ENCODE measurements at places on chromosomes 11 and 22. TPM values are rescaled to one million over a fixed set of nuclear protein-coding genes. Genes with fewer than 3 reads are reported as not detected.

Gene NNMT
- total RNA-seq: 79.5 TPM

- peak overlapping the region; percentile 83 for H3K27ac ChIP-seq
- peak; percentile 91 for DNase-seq
- peaks cover 27% of the 10 kb centered on the region for H3K36me3 ChIP-seq
Measured at GRCh38 chr11:125180413-125181305, 16.1 kb downstream of the PKNOX2 start.

GRCh38 chr11:45161252-45162063 is 15.0 kb downstream of the PRDM11 start:
- peaks cover 48% of the 10 kb centered on the region for H3K4me1 ChIP-seq
- H3K36me3 ChIP-seq: no peaks in the 10 kb centered on the region
- no peak overlapping the region for H3K4me3 ChIP-seq
- H3K27ac ChIP-seq: no peak overlapping the region
- H3K27me3 ChIP-seq: no peaks in the 10 kb centered on the region

DNA sequence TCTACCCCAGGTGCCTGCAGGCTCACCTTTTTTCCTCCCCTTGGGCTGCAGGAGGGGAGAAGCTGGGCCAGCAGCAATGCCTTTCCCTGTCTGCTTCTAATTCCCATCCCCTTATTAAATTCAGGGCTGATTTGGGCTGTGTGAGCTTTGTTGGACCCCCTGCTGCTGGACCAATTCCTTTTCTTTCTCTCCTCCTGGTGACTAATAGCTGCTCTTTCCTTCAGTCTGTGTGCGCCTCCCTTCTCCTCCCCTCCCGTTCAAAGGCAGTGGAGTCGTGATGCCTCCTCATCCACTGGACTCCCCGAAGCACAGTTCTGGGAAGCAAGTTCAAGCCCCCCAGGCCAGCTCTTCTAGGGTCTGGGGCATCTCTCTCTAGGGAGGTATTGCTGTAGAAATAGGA is 567.9 kb upstream of the CADM1 start:
- DNase-seq: no peak
- H3K36me3 ChIP-seq: no peaks in the 10 kb centered on the region
- no peaks in the 10 kb centered on the region for H3K4me1 ChIP-seq
- peaks cover 38% of the 10 kb centered on the region for H3K27me3 ChIP-seq
- H3K27ac ChIP-seq: no peak overlapping the region
- no peak overlapping the region for H3K4me3 ChIP-seq

Gene DEFB108B
- not detected for total RNA-seq

GRCh38 chr11:74004759-74005615 is 3.9 kb downstream of the UCP3 start:
- H3K27ac ChIP-seq: no peak overlapping the region
- H3K4me3 ChIP-seq: no peak overlapping the region
- no peaks in the 10 kb centered on the region for H3K4me1 ChIP-seq
- DNase-seq: no peak

- peak; percentile 80 for DNase-seq
- H3K27ac ChIP-seq: peak overlapping the region; percentile 75
- peaks cover 52% of the 10 kb centered on the region for H3K4me1 ChIP-seq
- no peaks in the 10 kb centered on the region for H3K36me3 ChIP-seq
- no peaks in the 10 kb centered on the region for H3K27me3 ChIP-seq
- no peak overlapping the region for H3K4me3 ChIP-seq
Measured at GRCh38 chr22:46450931-46451561, 86.4 kb downstream of the CELSR1 start.

DNA sequence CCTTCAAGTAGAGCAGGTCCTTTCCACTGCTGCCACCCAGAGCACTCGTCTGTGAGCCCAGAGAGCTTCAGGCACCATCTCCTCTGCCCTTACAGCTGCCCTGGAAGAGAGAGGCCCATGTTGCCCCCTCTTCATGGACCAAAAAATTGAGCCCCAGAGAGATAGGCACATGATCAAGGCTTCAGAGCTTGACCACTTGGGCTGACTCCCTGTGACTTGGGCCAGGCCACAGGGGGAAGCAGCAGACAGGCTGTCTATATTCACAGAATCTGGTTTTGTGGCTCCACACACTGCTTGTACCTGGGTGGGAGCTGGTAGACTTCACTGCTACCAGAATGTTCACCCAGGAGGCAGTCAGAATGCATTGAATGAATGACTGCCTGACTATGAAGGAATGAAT is 58.2 kb downstream of the SMIM38 start:
- H3K27ac ChIP-seq: no peak overlapping the region
- no peaks in the 10 kb centered on the region for H3K27me3 ChIP-seq
- H3K4me3 ChIP-seq: no peak overlapping the region
- DNase-seq: peak; percentile 25

Gene OR8G5
- total RNA-seq: not detected

GRCh38 chr11:82719361-82720105 is 14.1 kb downstream of the FAM181B start:
- H3K4me3 ChIP-seq: no peak overlapping the region
- no peaks in the 10 kb centered on the region for H3K36me3 ChIP-seq
- H3K27ac ChIP-seq: no peak overlapping the region
- H3K4me1 ChIP-seq: peaks cover 6% of the 10 kb centered on the region

GRCh38 chr11:117226388-117227385 is 5.2 kb downstream of the PCSK7 start:
- H3K4me1 ChIP-seq: peaks cover 32% of the 10 kb centered on the region
- no peak overlapping the region for H3K4me3 ChIP-seq
- H3K27ac ChIP-seq: peak overlapping the region; percentile 14
- H3K36me3 ChIP-seq: peaks cover 12% of the 10 kb centered on the region
- DNase-seq: no peak

DNA sequence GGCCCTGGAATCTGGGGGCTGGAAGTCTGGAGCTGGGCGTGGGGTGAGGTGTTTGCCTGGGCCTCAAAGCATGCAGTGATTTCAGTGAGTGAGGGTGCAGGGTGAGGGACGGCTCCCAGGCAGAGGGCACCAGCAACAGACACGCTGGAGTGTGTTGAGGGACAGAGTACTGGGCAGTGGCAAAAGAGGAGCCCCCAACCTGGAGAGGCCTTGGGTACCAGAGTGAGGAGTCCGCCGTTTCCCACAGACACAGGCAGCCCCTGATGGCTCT is 12.0 kb upstream of the TBC1D22A start:
- peaks cover 37% of the 10 kb centered on the region for H3K4me1 ChIP-seq
- peak overlapping the region; percentile 41 for H3K27ac ChIP-seq
- no peak overlapping the region for H3K4me3 ChIP-seq
- no peaks in the 10 kb centered on the region for H3K27me3 ChIP-seq
- no peak for DNase-seq
- H3K36me3 ChIP-seq: no peaks in the 10 kb centered on the region

- no peaks in the 10 kb centered on the region for H3K4me1 ChIP-seq
- no peak overlapping the region for H3K27ac ChIP-seq
- H3K36me3 ChIP-seq: no peaks in the 10 kb centered on the region
- no peak overlapping the region for H3K4me3 ChIP-seq
Measured at GRCh38 chr11:110566577-110566976, 136.8 kb downstream of the FDX1 start.

DNA sequence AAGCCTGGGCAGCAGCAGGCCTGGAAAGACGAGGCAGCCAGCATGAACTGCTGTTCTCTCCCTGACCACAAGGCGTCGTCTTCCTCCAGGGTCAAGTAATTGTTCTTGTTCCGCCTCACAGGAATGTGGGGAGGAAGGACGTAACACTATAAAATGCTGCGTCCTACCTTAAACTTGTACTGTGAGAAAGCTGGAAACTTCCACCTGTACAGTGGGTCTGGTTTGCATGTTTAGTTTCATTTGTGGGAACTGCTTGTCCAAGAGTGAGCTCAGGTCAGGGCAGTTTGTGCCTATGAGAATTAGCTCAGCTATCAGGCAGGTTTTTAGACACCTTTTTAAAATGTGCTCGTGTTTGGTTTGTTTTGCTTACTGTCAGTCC is 55.2 kb downstream of the PANX1 start:
- peaks cover 20% of the 10 kb centered on the region for H3K36me3 ChIP-seq
- H3K27me3 ChIP-seq: no peaks in the 10 kb centered on the region
- no peak for DNase-seq
- H3K4me1 ChIP-seq: peaks cover 39% of the 10 kb centered on the region
- peak overlapping the region; percentile 45 for H3K27ac ChIP-seq

DNA sequence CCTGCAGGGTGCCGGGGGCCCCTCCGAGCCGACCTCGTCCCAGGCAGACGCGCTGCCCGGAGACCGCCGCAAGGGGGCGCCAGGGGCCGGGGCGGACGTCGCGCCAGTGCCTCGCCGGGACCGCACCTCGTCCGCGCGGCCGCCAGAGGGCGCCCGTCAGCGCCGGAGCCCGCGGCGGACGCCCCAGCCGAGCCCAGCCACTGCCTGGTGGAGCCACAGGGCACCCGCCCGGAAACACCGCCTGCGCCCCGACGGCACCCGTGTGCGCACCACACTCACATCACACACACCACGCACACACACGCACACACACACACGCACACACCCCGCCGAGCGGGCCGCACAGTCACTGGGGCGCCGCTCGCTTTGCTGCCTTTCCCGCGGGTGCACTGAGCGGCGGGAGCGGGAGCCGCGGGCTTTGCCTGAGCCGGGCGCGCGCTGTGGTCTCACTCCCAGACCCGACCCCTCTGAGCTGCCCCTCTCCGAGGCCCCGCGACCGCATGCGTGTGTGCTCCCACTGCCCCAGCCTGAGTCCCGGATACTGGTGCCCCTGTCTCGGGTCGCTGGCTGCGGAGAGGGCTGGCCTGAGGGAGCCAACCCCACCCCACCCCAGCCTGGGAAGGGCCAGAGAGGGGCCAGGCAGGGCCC is 449.3 kb downstream of the OPCML start:
- H3K36me3 ChIP-seq: no peaks in the 10 kb centered on the region
- peak; percentile 92 for DNase-seq
- no peaks in the 10 kb centered on the region for H3K4me1 ChIP-seq
- H3K27me3 ChIP-seq: peaks cover 60% of the 10 kb centered on the region

Gene IL10RA
- total RNA-seq: not detected

GRCh38 chr11:48022445-48022844 is 42.1 kb downstream of the PTPRJ start:
- H3K27me3 ChIP-seq: no peaks in the 10 kb centered on the region
- no peak for DNase-seq
- no peak overlapping the region for H3K4me3 ChIP-seq

Gene NTM
- 82.7 TPM for total RNA-seq

GRCh38 chr22:29080106-29080975 is 7.5 kb downstream of the KREMEN1 start:
- H3K27ac ChIP-seq: no peak overlapping the region
- no peaks in the 10 kb centered on the region for H3K27me3 ChIP-seq
- H3K4me3 ChIP-seq: no peak overlapping the region
- H3K36me3 ChIP-seq: no peaks in the 10 kb centered on the region

GRCh38 chr11:47986742-47987141 is 6.4 kb downstream of the PTPRJ start:
- no peaks in the 10 kb centered on the region for H3K27me3 ChIP-seq
- no peak overlapping the region for H3K4me3 ChIP-seq
- H3K4me1 ChIP-seq: peaks cover 46% of the 10 kb centered on the region
- peak overlapping the region; percentile 59 for H3K27ac ChIP-seq
- no peaks in the 10 kb centered on the region for H3K36me3 ChIP-seq
- no peak for DNase-seq

DNA sequence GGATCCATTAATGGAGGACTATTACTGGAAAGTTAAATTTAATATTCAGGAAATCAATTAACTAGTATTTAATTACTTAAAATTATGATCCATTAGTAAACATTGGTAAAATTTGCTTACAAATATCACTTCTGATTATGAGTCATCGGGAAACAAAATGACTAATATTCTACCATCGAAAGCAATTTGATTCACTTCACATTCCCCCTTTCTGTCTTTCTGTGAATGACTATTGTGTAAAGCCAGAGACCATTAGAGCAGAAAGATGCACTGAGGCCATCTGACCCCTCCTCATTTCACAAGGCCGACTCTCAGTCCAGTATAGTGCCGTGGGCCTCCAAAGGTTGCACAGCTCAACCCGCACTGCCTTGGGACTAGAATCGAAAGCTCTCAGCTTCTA is 619.0 kb downstream of the OPCML start:
- peaks cover 9% of the 10 kb centered on the region for H3K4me1 ChIP-seq
- DNase-seq: no peak

Gene CREBZF
- 38.0 TPM for total RNA-seq

Gene MGAT3
- total RNA-seq: 9.4 TPM

- no peak overlapping the region for H3K4me3 ChIP-seq
- H3K4me1 ChIP-seq: no peaks in the 10 kb centered on the region
- peaks cover 19% of the 10 kb centered on the region for H3K36me3 ChIP-seq
- no peak overlapping the region for H3K27ac ChIP-seq
- DNase-seq: peak; percentile 10
Measured at GRCh38 chr11:46422588-46422987, 31.0 kb upstream of the CHRM4 start.

Gene OR51F1
- total RNA-seq: not detected

- no peak overlapping the region for H3K27ac ChIP-seq
- H3K4me1 ChIP-seq: peaks cover 15% of the 10 kb centered on the region
- no peak overlapping the region for H3K4me3 ChIP-seq
- DNase-seq: no peak
Measured at GRCh38 chr22:28402060-28402459, 277.6 kb downstream of the TTC28 start.

- no peaks in the 10 kb centered on the region for H3K36me3 ChIP-seq
- no peak overlapping the region for H3K4me3 ChIP-seq
- H3K4me1 ChIP-seq: peaks cover 3% of the 10 kb centered on the region
- no peak for DNase-seq
- peaks cover 16% of the 10 kb centered on the region for H3K27me3 ChIP-seq
- no peak overlapping the region for H3K27ac ChIP-seq
Measured at GRCh38 chr22:41968601-41969000, 642 bp upstream of the SEPTIN3 start.

GRCh38 chr22:35863432-35863831 is 145.8 kb downstream of the APOL5 start:
- DNase-seq: no peak
- H3K4me1 ChIP-seq: peaks cover 3% of the 10 kb centered on the region
- H3K27ac ChIP-seq: no peak overlapping the region
- H3K27me3 ChIP-seq: no peaks in the 10 kb centered on the region
- H3K4me3 ChIP-seq: no peak overlapping the region

Gene GGTLC2
- total RNA-seq: not detected

GRCh38 chr11:74278721-74279161 is 32.7 kb downstream of the P4HA3 start:
- no peak overlapping the region for H3K4me3 ChIP-seq
- H3K27ac ChIP-seq: peak overlapping the region; percentile 44
- H3K36me3 ChIP-seq: no peaks in the 10 kb centered on the region
- no peaks in the 10 kb centered on the region for H3K27me3 ChIP-seq

DNA sequence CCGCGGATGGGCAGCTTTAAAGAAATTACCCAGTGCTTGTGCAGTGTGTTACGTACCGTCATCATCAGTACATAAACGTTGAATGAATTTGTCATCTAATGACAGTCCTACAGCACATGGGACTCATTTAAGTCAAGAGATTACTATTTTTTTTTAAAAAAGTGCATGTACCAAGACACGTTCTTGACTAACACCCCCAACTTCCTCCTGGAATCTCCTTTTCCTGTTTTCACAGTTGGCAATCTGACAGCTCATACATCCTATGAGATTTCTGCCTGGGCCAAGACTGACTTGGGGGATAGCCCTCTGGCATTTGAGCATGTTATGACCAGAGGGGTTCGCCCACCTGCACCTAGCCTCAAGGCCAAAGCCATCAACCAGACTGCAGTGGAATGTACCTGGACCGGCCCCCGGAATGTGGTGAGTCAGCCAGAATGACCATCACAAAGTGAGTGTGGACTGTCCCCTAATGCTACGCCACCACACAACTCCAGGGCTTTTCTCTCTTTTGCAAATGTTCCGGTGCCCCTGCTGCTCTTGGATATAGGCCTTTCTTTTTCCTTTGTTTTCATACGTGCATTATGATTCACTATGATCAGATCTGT is 162.0 kb upstream of the SORL1-AS1 start:
- H3K27ac ChIP-seq: no peak overlapping the region
- no peak for DNase-seq

Gene DGAT2
- not detected for total RNA-seq
